ENCODE measurements at places on chromosomes 3 and 15.

- no peak for DNase-seq
Observed at GRCh38 chr3:107100573-107100972, 276.7 kb upstream of the CCDC54 start.

DNA sequence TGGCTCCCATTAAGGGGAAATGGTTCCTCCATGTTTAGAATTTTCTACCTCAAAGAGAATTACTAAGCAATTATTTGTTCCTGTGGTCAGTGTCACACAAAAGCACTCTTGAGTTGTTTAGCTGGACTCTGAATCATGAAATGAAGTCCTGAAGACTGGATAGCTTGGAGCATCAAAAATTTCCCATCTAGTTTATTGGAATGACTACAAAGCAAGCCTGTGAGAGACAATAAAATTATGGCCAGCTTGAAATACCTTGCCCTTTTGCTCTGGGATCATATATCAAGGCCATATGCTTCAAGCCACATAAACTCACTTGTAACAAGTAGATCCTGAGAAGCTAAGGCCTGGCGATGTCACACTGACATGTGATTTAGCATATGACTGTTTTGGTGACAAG, 292.3 kb downstream of the TIGIT start:
- DNase-seq = no peak

GRCh38 chr3:11423868-11424267, 151.7 kb downstream of the ATG7 start:
- DNase-seq = no peak

GRCh38 chr15:46177219-46177618, 542.4 kb downstream of the SQOR start:
- no peak for DNase-seq

DNA sequence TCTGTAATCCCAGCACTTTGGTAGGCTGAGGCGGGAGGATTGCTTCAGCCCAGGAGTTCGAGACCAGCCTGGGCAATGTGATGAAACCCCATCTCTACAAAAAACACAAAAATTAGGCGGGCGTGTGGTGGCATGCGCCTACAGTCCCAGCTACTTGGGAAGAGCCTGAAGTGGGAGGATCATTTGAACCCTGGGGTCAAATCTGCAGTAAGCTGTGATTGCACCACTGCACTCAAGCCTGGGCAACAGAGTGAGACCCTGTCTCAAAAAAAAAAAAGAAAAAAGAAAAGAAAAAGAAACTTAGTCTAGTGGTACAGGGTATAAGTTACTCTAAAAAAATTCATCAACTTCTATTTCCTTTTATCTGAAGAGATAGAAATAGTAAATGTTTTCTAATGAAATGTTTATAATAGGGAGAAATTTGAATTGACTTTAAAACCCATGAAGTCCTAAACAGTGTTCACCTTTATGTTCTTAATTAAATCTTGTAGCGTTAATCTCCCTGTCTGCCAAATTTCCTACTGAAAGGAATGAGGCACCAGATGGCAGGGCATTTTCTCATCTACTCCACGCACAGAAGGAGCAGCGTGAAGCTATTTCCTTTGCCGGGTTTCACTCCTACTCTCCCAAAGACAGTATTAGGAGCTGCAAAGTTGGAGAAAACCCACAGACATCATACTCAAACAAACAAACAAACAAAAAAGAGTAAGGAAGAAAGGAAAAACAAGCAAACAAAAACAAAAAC, 1.9 kb downstream of the PCLAF start:
- no peak for DNase-seq

DNA sequence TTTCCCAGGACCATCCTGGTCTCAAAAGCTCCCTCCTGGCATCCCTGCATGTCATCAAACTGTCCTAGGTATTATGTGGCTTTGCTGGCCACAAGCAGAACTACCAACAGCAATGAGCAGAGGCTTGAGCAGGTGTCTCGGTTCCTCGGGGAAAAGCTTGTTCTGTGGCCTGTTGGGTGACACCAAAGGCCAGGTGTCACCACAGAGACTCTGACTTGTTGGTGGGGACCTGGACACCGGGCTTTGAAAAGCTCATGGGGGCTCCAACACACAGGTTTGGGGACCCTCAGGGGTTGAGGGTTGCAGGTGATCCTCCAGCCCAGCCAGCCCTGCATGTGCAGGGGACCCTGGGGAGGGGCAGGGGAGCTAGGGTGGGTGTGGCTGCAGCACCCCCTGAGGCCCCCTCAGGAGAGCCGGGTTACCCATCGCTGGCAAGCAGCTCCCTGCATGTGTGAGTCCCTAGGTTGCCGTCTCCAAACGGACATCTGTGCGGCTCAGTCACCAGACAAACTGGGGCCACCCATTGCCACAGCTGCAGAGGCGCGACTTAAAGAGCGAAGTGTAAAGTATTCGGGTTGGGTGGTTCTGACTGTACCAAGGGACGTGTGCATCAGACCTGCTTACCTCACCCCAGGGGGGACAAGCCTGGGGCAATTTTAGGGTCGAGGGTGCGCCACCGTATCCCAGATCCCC, 140.1 kb downstream of the CHSY1 start:
- DNase-seq = no peak

DNA sequence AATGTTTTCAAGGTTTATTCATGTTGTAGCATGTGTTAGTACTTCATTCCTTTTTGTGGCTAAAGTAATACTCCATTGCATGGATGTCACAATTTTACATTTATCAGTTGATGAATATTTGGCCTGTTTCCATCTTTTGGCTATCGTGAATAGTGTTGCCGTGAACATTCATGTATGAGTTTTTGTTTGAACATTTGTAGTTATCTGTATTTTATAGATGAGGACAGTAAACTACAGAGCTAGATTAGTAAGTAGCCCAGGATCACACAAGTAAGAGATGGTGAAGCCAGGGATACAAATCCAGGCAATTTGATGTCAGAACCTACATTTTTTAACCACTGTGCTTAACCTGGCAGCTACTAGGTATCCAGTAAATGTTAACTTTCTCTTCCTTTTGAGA, 63.2 kb downstream of the ASTE1 start:
- no peak for DNase-seq

DNA sequence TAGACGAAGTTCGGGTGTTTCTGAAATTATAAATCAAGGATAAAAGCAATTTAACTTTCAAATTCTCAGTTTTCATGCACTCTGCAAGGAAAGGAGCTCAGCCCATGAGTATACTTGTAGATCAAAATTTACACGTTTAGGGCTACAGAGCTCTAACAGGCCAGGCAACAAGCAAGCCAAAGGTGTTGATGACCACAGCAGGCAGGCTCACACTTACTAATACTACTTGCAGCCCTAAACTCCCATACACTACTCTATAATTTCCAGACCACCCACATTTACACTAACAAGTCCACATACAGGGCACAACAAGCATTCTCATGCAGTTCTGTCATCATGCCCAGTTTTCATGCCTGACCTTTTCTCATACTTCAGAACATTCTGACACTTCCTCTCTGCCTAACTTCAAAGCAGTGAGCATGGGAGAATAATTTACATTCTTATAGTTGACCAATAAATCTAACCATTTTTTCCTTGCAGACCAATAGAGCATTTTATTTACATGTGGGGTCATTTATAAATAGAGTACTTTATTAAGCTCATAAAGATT, 124.7 kb upstream of the FRMD4B start:
- DNase-seq = no peak

DNA sequence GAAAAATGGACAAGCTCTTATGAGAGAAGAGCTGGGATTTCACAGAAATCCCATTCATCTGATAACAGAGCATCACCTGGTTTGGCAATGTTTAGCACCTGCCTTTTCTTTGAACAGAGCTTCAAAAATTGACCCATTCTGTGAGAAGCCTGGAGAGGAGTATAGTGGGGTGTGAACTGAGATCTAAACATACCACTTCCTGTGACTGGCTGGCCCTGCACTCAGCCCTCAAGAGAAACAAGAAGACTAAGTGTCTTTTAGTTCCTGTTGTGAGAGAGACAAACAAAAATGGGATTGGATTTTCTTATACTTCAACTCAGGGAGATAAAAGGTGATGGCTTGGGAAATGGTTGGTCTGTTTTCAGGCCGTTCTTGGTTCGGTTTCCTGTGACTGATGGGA, 1060.2 kb downstream of the ROBO1 start:
- no peak for DNase-seq

- DNase-seq = no peak
Observed at GRCh38 chr15:56813995-56814394, 80.7 kb upstream of the ZNF280D start.

- DNase-seq = no peak
Observed at GRCh38 chr3:190375246-190375645, 12.7 kb upstream of the CLDN16 start.

GRCh38 chr3:123421353-123422174, 27.3 kb downstream of the ADCY5 start:
- DNase-seq = no peak

DNA sequence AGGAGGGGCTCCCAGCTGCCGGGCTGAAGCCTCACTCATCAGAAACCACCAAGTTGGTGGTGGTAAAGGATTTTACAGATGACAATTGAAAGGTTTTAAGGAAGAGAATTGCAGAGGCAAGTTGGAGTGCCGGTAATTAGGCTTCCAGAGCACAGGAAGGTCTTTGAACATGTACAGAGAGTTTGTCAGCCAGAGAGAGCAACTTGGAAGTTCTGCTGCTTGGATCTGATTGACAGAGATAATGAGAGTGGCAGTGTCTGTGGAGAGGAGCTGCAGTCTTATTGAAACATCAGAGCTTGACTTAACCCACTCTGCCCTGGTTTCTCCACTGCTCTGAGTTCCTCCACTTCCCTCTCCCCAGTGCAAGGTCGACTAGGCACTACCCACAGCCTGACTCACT, 448.6 kb downstream of the EPHB1 start:
- no peak for DNase-seq

DNA sequence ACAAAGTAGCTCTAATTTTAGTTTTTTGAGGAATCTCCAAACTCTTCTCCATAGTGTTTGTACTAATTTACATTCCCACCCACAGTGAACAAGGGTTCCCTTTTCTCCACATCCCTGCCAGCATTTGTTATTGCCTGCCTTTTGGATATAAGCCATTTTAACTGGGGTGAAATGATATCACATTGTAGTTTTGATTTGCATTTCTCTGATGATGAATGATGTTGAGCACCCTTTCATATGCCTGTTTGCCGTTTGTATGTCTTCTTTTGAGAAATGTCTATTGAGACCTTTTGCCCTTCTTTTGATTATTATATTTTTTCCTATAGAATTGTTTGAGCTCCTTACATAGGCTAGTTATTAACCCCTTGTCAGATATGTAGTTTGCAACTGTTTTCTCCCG, 239.9 kb upstream of the TPM1 start:
- DNase-seq = no peak

DNA sequence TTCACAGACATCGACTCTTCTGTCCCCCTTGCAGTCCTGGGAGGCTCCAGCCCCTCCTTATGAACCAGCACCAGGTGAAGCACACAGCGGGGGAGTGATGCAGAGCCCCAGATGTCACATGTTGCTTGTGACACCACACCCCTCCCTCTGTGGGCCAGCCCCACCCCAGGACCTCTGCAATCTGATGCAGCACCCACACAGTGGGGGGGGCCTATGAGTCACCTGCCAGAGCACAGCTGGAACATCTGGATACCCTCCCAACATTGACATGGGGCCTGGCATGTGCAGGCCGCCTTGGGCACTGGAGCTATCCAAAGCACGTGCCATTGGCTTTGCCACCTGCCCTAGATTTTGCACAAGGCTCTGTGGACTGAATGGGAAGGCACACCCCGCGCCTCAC, 70.5 kb downstream of the FEM1B start:
- DNase-seq = no peak

DNA sequence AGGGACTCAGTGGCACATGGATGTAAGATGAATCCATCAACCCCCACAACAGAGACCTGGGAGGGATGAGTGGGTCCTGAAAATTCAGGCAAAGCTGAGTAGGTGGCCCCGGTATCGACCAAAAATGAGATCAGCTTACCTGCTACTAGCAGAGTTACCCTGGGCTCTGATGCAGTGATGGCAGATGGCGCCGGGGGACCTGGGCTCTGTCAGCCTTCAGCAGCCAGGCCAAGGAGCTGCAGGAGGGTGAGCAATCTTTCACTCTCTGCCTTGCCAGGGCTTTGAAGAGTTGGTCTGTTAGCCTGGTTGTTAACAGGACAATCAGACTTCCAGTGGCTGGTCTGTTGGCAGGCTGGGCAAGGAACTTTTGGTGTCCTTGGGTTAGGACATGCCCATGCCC, 1054.8 kb downstream of the SI start:
- DNase-seq = no peak

DNA sequence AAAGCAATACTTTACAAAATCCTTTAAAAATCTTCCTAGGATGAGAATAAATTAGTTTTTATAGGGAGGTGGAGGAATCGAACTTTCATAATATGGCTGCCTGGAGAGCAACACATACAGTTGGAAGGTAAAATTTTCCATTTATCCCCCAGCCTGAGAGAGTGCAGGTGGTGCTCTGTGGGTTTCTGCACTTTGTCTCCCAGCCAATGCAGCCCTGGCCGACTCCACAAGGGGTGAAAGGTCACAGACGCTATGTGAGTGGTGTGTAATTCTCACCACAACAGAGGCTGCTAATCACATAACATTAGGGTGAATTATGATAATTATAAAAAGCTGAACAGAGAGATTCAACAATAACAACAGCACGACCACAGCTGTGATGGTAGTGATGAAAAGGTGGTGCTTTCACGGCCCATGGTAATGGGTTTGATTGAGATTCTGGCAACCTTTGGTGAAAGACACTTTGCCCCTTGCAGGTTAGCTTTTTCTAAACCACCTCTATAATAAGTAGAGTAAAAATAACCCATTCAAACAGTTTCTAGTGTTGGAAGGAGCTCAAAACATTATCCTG, 30.1 kb upstream of the NANOGP8 start:
- DNase-seq = no peak

DNA sequence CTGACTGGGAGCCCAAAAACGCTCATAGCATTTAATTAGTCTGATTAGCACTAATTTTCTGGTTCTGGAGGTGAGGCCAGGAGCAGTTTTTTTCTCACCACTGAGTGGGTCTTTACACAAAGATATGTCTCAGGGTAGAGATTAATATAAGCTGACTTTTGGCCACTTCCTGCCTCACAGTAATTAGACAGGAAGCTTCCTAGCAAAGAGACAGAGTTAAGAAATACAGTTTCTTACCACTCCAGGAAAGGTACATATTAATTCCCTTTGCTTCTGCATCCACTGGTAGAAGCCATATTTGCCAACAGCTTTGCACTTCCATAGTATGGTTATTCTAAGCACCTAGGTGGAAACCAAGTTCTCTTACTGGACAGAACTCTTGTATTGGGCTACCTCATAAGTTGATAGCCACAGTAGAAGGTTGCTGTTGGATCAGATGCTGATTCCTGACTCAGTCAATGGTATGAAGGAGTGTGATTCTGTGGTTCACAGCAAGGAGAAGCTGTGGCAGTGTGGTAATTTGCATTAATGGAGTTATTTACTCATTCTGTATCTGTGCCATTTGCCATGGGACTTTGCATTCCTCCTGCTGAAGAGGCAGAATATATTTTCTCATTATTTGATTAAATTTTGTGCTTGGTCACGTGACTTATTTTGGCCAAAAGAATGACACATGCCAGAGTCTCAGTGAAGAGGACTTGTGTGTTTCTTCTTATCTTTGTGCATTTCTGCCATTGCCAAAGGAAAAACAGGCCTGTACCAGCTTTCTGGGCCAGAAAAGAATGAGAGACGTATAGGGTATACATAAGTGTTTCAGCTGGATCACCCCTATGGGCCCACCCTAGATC, 17.5 kb upstream of the ZBTB20 start:
- DNase-seq = no peak

Data from GM06990 (cell line).